ENCODE measurements at places on chromosomes 5 and 9.

DNA sequence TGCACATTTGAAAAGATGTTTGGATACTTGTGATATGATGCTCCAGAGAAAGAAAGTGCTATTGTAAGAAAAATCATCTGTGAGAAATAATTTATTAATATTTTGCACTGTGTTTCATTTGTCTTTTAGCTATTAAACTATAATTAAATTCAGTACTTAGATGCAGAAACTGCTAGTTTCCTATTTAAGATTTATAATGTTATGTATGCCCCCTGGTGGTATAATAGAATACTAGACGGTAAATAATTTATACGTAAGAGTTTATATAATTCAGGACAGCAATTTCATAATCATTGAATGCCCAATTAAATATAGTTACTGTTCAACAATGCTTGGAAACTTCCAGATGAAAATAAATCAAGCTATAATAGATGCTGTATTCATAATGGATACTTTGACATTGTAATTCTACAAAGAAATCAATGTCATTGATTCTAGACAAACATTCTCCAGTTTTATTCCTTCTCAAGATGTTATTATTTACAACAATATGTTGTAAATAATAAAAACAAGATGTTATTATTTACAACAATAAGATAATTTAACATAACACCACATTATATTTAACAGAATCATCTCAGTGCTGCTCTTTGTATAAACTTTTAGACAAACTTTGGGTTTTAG, 101.0 kb downstream of the TMEM232 start:
- DNase-seq: no peak

DNA sequence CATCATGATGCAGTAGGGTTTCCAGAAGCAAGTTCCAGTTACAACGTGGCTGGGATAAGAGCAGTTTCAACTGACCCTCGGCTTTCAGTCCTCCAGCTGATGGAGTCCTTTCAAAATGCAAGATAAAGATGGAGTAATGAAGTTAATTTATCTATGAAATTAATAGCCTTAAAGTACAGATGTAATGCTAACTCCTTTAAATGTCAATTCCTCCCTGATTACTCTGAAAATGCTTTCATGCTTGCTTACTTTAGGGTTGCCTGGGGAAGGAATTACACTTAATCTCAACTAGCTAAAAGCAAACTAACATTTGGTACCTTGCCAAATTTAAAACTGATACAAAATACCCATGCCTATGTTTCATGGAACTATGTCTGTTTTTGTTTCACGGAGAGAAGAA, 178.4 kb downstream of the KIAA0825 start:
- DNase-seq: no peak

DNA sequence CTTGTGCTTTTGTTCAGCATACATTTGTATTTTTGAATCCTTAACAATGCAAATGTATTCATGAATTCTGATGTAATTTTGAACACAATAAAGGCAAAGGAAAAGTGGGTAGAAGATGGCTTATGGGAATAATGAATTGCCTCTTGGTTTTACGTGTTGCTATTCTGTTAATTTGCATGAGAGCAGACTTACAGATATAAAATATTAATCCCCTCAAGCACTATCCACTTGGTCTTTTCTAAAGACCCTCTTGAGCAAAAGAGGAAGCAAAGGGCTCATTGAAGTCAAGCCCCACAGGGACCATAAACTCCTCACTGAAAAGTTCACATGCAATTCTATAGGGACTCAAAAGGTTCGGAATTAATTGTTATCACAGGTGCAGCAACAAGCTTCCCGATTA, 51.9 kb downstream of the OSTF1 start:
- no peak for DNase-seq

DNA sequence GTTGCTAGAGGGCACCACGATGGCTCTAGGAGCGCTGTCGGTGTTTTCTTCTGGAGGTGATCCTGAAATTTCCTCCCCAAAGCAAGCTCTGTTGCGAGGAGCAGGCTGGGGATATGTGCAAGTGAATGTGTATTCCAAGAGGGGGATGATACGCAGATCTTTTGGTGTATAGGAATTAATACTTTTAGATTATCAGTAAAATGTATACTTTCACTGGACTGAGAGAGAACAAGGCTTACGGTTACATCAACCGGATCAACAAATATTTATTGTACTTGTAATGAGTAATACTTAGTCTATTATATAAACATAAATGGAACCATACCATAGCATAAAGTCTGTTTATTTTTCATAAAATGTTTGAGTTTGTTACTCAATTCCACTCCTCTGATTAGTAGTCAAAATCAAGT, 632 bp upstream of the PRKAA1 start:
- no peak for DNase-seq

- no peak for DNase-seq
Measured at GRCh38 chr5:84292000-84292642, 92.6 kb downstream of the EDIL3 start.

DNA sequence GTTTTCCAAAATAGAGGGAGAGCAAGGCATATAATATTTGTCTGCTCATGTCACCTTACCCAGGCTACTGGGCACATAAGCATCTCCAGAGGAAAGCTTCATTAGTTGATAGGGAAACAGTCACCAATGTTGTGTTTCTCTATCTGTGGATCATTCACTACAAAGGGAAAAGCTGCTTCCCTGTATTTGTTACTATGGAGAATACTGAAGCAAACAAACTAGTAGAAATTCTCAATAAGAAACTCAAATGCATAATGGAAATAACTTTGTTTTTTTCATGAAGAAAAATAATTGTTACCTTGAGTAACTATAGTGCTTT, 138.2 kb downstream of the PCSK1 start:
- no peak for DNase-seq

- no peak for DNase-seq
Measured at GRCh38 chr5:1563617-1564181, 39.9 kb upstream of the LPCAT1 start.

- DNase-seq: no peak
Measured at GRCh38 chr5:84682531-84682930, 297.9 kb upstream of the EDIL3 start.

- DNase-seq: no peak
Measured at GRCh38 chr5:157292599-157292998, 26.7 kb downstream of the CYFIP2 start.

GRCh38 chr9:11235061-11235460, 622.3 kb upstream of the PTPRD start:
- no peak for DNase-seq

Measured in sigmoid colon (tissue), 7 donors.